Right renal cortex interstitium (tissue), 3 donors: ENCODE measurements at places on chromosomes 4 and X.

GRCh38 chr4:33381816-33382215 lies 2661.6 kb downstream of the PCDH7 start:
- DNase-seq: no peak

DNA sequence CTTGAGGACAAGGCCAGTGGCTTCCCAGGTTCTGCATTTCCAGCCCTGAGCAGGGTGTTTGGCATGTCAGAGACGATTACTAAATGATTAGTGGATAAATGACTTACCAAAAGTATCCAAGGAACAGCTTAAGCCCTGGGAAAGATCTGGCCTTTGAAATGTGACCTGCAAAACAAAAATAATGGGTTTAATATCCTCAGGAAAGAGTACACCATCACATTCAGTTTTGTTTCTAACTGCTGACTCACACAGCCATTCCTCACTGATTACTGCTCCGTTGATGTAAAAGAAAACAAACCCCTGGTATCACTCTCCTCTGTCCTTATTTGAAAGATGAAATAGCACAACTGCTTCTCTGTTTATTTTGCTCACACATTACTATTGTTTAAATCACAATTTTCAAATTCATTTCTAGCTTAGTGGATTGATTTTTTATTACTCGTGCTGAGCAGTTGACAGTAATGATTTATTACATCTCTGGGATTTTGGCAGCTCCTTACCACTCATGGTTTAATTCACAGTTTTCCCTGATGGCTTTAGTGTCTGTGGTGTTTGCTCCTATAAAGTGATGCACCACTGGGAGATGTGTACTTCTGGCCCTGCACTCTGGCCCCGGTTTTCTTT lies 117.0 kb downstream of the CBLL2 start:
- DNase-seq: no peak

- DNase-seq: no peak
Observed at GRCh38 chrX:29143356-29143755, 556.1 kb downstream of the IL1RAPL1 start.

DNA sequence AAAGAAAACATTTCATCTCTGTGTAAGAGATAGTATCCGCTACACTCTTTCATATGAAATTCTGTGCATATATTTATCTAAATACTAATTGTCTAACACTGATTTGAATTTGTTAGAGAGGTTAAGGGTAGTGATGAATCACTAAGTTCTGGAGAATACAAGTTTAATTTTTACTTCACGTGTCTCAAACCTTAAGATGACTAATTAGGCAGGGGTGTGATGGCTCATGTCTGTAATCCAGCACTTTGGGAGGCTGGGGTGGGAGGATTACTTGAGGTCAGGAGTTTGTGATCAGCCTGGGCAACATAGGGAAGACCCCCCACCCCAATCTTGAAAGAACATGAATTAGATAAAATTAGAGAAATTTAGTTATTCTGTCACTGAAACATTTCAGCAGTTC lies 2241.9 kb downstream of the PCDH7 start:
- DNase-seq: no peak

DNA sequence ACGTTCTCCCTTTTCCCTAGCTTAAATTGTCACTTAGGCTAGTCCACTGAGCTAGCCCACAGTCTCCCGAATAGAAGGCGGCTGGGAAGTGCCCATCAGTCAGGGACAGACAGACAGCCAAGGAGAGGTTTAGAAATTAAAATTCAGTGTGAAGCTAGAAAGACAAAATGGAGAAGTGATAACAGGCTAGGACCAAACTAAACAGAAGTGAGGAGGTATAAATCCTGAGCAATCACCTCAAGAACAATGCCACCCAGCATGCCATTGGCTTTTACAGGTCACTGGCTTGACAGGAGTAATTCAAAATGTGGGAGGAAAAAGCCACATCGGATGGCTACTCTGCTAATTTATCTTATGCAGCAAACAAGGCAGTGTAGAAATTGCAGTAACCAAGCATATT lies 138.9 kb downstream of the MAPK10 start:
- DNase-seq: no peak

DNA sequence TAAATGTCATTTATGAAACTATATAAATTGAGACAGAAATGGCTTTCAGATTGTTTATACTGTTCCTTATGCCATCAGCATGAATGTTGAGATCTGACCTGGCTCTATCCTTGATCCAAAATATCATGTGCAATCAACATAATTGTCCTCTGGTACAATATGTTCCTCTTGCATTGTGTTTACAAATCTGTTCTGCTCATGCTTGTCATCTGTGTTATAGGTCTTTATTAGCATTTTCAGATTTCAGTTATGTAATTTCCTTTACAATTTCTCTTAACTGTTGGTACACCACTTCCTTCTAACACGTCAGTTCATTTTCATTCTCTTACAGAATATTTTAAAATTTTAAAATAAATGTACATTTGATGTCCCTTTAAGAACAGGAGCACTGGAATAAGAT lies 1.6 kb downstream of the HPGD start:
- DNase-seq: no peak

DNA sequence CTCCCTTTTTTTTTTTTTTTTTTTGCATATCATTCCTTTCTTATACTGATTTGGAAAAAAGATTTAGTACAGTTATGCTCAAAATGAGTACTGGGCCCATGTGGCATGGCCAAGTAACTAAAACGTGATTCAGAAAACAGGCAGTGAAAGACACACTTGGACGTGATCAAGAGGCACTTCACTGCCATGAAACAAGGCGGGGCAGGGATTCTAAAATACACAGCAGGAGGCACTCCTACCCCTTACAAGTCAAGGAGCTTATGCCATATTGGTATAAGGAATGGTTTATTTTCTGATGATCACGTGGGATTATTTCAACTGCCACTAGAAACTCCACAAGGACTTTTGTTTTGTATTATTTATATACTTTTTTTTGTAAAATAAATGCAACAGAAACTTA lies 72.0 kb downstream of the CHST7 start:
- no peak for DNase-seq

DNA sequence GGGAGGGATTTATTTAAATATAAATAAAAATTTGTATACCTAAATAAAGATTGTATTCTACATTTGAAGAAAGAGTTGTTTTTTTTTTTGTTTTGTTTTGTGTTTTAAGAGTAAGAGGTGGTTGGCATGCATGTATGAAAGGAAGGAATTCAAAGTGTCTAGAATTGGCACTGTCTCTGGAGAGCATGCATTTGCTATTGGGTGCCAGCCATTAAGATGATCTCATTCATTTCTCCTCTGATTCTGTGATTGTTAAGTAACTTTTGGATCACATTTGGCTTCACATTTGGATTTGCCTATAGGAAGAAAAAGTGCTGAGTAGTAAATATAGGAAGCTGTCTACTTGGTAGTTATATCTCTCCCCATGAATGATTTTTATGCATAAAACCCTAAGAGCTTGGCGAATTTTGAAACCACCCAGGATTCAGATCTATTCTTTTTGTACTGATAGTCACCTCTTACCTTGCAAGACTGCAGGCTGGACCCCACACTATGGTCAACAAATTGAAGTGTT lies 7.8 kb upstream of the BOD1L1 start:
- no peak for DNase-seq

DNA sequence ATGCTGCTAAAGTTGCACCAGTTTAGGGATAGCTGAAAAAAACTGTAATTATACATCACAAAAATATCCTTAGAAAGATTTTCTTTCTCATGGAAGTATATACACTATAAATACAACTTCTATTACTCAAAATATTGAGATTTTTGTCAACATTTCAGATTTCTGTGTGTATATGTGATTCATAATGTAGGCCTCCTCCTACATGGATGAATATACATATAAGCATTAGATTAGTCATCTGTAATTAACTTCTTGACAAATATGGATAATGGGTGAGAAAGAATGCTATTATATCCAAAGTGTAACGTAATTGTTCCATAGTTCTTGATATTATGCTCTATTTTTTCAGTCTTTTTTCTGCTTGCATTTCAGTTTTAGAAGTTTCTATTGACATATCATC lies 124.9 kb downstream of the CBLL2 start:
- no peak for DNase-seq
